ENCODE measurements at places on chromosomes 12 and 14.

- DNase-seq, result no peak
Measured at GRCh38 chr14:30211326-30211725, 283.7 kb upstream of the PRKD1 start.

GRCh38 chr12:15181017-15181683 lies 40.1 kb downstream of the RERG start:
- DNase-seq, result no peak

DNA sequence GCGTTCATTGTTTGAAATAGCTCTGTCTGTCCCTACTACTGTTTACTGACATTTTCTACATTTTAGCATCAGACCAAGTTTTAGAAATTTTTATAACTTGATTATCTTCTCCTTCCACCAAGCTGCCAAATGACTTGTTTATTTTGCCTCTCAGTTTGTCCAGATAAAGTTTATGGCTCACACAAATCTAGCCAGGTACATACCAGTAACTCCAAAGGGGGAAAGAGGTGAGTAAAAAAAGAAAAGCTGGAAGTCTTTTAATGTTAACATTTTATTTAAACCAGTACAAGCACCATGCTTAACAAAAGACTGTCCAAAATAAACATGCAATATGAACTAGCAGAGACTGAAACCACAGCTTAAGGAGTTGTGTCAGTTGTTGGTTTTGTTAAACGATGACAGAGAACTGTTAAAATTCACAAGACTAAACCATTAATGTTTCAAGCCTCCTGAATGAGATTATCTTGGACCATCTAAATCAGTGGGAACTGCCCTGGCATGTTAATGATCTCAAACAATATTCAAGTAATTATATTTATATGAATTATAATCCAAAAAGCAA lies 14.5 kb downstream of the GMFB start:
- no peak for DNase-seq

DNA sequence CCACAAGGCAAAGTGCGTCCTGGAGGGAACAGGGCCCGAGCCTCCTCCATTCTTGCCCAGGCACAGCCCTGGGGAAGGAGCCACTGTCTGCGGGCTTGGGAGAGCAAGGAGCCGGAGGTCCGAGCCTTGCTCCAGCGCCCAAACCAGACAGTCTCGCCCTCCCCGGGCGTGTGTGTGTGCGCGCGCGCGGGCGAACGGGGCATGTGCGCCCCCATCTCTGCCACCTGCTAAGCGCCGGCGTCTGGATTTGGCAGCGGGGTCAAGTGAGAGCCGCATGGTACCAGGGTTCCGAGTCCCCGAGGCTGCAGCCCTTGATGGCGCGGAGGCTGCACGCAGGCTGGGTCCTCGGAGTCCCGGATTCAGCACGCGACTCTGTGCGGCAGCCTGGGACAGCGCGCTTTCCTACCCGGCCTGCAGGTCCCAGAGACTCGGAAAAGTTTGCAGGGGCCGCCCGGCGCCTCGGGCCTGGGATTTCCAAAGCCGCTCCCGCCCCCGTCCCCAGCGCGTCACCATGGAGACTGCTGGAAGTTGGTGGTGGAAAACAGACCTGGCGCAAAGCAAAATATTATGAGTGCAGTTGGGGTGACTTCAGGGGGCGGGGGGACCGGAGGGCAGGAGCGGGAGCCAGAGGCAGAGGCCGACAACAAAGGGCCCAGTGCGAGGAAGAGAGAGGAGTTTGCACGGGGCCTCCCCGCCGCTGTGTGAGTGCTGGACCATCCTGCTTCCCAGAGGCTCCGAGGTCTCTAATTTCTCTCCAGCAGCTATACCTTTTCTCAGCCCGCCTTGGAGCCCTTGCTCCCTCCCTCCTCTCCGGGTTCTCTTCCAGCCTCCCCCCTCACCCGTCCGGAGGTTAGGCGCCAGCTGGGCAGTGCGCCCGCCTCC lies 4.2 kb downstream of the RFX4 start:
- DNase-seq, result no peak

- no peak for DNase-seq
Measured at GRCh38 chr14:69086537-69086936, 66.4 kb downstream of the DCAF5 start.

DNA sequence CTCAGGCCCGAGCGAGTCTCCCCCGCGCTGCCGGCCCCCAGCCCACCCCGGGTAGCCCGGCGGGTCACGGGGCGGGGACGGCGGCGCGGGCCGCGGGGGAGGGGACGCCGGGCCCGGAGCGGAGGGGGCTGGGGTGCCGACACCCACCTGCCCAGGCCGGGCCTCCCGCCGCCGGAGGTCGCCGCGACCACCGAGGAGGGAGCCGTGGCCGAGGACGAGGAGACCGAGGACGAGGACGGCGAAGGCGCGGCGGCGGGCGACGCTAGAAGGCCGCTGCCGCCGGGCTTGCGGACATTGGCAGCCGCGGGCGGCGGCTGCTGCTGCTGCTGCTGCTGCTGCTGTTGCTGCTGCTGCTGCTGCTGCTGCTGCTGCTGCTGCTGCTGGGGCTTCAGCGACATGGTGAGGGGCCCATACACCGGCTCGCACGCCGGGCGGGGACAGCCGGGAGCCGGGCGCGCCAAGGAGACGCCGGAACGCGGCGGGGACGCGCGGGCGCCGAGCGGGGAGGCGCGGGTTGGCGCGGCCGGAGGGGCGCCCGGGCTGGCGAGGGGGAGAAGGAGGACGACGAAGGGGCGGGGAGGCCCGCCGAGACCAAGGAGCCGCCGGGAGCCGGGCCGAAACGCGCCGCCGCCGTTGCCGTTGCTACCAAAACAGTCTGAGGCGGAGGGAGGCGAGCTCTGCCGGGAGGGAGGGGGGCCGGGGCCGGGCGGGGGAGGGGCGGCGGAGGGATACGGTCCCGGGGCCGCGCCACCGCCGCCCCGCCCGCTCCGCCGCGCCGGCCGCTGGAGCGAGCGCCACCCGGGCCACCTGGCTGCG lies at the start of gene ATXN2:
Gene ATXN2, minus strand, starts transcription at position 679 of the 816 bp plus-strand sequence. Its CDS starts 281 bp downstream, at position 398.
- DNase-seq, result peak; percentile 42

GRCh38 chr14:65961004-65961403 lies 525.2 kb upstream of the CCDC196 start:
- peak; percentile 40 for DNase-seq

- no peak for DNase-seq
Measured at GRCh38 chr14:104746934-104747481, 5.9 kb upstream of the SIVA1 start.

DNA sequence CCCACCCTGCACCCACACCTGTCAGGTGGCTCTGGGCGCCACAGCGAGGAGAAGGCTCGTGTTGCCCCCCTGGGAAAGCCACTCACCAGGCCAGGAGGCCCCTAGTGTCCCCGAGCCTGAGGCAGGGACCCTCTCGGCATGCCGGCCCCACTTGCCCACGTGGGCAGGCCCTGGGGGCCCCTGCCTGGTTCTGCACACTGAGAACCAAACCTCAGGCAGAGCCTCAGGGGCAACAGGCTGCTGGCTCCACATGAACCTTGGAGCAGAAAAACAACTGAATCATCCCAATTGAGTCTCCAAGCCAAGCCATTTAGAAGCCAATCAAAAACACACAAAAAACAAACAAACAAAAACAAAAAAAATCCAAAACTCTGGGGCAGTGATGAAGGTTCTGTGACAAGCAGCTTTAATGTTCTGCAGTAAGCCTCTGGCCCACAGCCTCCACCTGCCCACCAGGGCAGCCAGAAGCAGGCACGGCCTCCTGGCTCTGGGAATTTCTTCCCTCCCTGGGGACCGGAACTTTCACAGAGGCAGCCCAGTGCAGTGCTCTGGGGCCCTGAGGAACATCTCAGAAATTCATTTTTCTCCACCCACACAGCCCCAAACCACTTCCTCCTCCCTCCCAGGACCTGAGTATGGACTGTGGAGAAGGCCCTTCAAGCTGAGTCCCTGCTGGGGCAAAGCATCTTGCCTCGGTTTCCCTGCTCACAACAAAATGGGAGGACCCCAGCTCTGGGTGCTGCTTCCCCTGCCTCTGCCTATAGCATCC lies 90.2 kb downstream of the CHGA start:
- DNase-seq, result no peak

DNA sequence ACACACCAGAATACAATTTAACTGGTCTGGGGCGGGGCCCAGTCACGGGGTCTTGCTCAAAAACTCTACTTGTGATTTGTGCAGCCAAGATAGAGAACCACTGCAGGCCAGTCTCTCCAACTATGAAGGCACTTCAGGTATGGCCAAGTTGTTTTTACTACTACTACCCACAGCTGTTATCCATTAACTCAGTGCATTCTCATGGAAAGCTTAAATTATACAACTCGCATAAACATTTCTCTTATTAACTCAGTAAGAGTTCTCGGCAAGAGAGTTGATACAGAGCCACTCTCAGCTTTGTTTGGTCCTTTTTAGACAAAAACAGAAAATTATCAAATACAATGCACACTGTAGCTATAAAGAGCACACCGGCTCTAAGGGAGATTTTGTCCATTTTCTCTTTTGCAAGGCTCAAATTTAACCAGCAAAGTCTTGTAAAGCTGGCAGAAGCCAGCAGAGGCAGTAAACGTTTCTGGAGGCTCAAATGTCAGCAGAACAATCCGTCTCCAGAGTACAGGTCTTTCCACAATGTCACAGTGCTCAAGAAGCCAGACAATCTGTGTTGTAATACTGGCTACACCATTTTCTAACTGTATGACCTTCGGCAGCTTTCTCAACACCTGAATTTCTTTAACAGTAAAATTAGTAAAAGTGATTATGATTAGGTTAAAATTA lies 85.9 kb downstream of the PTGER2 start:
- no peak for DNase-seq

DNA sequence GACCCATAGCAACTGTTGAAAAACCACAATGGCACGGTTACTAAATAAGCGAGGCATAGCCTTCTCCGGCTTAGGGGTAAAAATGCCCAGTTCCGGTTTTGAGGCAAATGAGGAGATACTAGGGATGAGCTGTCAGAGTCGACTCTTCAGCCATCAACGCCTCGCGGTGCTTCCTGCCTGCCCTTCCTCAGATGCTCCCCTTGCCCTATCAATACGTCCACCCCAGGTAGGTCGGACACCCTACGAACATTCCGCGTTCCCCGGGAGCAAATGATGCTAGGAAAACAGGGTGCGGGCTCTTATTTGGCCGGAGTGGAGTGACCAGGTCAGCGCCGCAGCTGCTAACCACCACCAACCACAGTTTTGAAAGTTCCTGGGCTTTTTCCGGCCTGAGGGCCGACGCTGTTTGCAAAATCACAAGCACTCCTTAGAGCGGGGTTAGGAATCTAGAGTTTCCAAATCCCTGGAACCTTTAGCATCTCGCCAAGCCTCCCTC lies 1.2 kb downstream of the SRSF9 start:
- DNase-seq, result no peak

GRCh38 chr12:26524862-26525465 lies 308.0 kb downstream of the ITPR2 start:
- no peak for DNase-seq

GRCh38 chr12:12474931-12475795 lies 87.5 kb downstream of the DUSP16 start:
- no peak for DNase-seq

DNA sequence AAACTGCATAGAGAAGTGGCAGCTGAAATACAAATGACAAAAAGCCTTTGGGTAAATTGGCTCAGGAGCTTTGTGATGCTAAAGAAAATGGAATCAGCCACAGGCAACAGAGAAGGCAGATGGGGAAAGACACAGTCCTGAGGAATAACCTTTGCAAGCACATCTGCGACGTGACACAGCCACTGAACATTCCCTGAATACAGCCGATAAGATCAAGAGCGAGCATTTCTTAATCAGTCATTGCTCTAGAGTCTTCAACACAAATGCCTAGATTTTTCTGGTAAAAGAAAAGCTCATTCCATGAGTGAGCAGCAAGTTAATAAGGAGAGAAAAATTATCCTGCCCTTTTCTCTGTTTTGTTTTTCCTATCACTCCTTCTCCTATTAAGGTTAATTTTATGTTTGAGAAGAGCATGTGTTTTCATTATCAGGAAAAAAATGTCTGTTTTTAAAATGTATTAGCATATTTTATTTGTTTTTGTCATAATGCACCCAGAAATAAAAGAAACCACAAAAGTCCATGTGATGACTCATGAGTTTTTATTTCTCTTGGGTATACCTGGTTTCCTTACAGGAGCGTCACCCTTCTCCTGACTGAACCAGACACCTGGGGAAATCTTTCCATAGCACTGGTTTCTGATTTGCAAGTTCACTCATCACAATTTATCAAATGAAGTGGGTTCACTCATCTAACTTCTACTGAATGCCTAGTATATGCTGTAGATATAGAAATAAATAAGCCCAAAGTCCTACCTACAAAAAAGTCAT lies 45.4 kb upstream of the PCED1B start:
- no peak for DNase-seq

GRCh38 chr12:56040151-56040550 lies 1.6 kb upstream of the RPS26 start:
- DNase-seq, result no peak

DNA sequence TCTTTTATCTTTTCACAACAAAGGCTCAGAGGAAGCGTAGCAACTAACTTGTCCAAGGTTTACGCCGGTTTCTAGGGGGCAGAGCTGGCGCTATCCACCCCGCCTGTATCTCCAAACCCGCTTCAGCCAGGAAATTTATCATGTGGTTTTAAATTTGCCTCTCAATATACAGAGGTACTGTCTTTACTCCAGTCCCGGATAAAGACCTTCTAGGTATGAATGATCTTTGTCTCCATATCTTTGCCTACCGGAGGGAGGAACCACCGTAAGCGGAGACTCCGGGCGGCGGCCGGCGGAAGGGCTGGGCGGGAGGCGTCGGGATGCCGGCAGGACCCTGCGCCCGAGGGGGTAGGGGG lies 693 bp upstream of the RIMKLB start:
- DNase-seq, result no peak

GRCh38 chr12:63124778-63125177 lies 26.2 kb downstream of the AVPR1A start:
- no peak for DNase-seq

DNA sequence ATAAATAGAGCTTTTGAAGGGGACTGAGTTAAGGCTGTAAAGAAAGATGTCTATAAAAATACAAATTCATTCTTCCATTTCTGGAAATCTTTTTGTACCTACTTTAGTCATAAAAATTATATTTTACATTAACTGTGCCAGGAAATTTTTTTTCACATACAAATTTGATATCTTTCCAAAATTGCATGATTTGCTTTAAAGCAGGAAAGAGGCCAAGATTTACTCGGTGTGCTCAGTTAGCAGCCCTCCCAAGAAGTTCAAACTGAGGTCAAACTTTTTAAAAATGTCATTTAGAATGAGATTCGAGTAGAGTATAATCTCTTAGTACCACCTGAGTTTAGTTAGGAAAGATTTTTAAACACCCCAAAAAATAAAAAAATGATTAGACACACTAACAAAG lies 173.2 kb upstream of the GRIP1 start:
- DNase-seq, result no peak

- no peak for DNase-seq
Measured at GRCh38 chr14:74563233-74563585, 48.8 kb downstream of the LTBP2 start.

- no peak for DNase-seq
Measured at GRCh38 chr14:50342221-50343078, 30.3 kb downstream of the DMAC2L start.

GRCh38 chr12:84355561-84355960 lies 557.0 kb downstream of the SLC6A15 start:
- DNase-seq, result no peak

Data from stimulated activated CD8-positive, alpha-beta memory T cell treated with anti-CD3 and anti-CD28 coated beads, Interleukin-4, amount 100 ng/mL, for 1 hour (primary cell).